Stimulated activated CD8-positive, alpha-beta memory T cell treated with anti-CD3 and anti-CD28 coated beads, Interleukin-15, amount 100 ng/mL, for 48 hours (primary cell): ENCODE measurements at places on chromosomes 6 and 20.

DNA sequence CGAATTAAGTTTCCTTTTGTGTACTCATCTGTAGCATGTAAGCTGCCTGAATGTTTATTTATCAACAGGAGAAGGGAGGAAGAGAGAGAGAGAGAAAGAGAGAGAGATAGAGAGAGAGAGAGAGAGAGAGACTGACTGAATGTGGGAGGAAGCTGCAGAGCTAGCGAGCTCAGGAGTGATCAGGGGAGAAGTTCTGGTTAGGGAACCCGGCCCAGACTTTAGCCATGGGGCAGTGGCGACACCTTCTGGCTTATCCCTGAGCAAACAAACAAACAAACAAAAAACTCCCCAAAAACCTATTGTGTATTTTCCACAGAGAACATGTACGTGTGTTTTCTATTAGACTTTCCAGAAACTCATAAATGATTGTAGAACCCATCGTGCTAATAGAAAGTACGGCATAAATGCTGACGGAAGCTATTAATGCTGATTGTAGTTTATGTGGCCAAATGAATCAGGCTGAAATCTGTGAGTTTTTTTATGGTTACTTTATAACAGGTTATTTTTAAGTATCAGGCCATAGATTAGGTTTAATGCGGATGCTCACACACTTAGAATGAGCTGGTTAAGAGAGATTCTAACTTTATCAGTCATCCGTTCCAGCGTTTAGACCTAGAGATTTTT lies 92.8 kb downstream of the CLIC5 start:
- DNase-seq, result peak; percentile 37

GRCh38 chr20:44056010-44056698 lies 130.8 kb downstream of the JPH2 start:
- DNase-seq, result no peak

- no peak for DNase-seq
These were observed 47.7 kb downstream of the AKAP7 start for GRCh38 chr6:131182991-131183425.

DNA sequence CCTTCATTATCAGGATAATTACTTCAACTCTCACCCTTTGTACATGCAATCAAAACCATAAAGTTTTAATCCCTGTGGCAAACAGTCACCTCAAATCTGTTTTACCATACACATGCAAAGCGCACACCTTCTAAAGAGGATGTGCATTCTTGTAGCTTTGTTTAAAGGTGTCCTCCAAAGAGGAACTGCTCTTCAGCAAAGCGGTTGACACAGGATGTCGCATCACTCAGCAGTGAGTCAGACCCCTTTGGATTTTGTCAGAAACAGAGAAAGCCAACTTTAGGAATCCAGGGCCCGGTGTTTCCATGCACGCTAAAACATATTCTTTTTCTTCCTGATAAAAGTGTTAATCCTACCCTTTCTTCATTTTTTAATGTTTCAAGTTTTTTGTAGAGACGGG lies 268.3 kb upstream of the ARID1B start:
- no peak for DNase-seq

DNA sequence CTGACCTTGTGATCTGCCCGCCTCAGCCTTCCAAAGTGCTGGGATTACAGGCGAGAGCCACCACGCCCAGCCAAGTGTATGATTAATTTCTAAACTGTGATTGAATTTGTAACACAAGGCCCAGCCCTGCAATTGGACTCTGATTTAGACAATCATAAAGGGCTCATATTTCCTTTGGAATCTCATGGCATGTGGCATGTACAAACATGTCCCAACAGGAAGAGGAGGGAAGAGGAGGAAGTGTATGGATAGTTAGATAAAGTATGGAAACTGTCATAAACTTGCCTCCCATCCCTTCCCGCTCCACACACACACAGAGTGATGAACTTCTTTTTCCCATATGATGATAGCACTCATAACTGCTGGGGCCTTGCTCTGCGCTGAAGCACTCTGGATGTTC lies 27.2 kb upstream of the QKI start:
- DNase-seq, result no peak

- DNase-seq, result no peak
These were observed 615.0 kb downstream of the C6orf118 start for GRCh38 chr6:164694386-164694785.

DNA sequence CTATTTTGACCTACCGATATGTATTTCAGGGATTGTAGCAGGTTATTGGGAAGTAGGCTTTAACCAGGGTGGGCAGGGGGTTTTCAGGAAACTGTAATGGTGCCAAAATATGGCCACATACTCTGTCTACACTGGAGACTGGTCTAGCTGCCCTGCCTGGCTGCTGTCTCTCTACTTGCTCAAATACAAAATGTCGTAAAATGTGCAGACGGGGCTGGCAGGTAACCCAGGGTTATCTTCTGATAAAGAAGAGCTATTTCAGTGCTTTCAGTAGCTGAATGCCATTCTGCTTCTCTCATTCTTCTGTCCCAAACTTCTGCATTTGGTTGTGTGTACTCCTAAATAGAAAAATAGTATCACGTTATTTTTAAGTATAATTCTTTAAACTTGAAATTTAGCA lies 616.2 kb downstream of the EPM2A start:
- no peak for DNase-seq

DNA sequence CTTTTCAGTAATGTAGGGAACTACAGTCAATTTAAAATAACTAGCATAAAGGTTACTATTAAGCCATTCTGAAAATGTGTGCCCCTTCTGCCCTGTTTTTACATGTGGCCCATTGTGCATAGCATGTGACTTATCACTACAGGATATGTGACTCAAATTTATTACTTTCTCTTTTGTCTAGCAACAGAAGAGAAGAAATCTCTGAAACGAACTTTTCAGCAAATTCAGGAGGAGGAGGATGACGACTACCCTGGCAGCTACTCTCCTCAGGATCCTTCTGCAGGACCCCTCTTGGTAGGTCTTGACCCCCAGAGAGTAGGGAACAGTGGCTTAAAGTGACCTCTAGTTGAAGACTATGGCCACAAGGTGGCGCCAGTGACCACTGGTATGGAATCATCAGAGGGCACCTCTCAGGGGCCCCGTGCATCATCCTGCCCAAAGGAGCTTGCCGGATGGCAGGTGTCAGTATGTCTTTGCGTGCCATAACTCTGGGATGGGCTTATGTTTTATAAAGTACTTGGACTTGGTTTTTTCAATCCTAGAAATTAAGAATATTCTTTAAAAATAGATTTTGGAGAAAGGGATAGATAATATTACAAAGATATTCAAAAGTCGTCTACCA lies 23.9 kb downstream of the RPRD1B start:
- peak; percentile 41 for DNase-seq

DNA sequence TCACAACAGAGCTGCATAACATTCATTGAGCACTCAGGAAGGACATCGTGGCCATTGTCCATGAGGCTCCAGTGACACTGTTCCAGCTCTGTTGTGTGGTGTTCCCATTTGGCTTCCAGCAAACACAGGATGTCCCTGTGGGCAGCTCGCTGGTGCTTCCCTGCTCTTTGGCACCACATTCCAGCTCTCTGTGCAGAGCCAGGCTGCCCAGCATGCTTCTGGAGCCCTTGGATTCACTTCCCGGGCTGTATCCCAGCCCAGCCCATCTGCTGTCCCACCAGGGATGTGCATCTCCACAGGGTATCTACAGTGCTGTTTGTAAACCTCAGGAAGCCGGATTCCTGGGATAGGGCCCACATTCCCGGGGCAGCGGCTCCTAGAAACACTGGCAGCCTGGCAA lies 57.2 kb downstream of the CTCFL start:
- no peak for DNase-seq

DNA sequence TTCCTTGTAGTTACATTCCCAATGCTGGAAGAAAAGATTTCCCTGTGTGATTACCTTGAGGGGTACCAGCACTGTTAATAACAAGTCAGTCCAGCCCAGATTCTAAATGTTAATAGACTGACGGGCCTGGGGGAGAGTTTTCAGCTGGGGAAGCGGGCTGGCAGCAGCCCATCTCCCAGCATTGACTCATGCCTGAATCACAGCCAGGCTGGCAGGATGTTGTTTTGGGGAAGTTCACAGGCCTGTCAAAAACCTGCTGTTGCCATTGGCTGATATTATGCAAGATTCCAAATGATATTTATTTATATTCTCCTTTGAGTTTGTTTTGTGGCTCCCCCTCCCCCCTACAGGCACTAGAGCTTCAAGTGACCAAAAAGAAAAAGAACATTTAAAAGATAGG lies 213.9 kb upstream of the CNR1 start:
- no peak for DNase-seq

DNA sequence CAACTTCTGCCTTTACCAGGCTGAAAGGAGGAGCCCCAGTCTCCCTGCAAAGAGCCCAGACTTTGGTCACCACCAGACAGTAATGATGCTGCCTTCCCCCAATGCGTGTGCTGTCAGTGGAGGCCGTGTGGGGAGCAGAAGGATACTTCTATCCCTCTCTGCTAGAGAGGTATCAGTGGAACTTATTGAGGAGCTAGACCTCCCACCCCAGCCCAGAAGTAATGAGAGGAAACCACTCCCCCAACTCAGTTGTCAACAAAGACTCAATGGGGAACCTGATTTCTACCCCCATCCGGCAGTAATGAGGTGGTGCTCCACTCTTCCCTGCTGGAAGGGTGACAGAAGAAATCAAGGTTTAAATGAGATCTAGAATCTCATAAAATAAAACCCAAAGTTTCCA lies 4.4 kb upstream of the WFDC8 start:
- DNase-seq, result no peak

- no peak for DNase-seq
These were observed 254.4 kb upstream of the JAG1 start for GRCh38 chr20:10927936-10928840.

DNA sequence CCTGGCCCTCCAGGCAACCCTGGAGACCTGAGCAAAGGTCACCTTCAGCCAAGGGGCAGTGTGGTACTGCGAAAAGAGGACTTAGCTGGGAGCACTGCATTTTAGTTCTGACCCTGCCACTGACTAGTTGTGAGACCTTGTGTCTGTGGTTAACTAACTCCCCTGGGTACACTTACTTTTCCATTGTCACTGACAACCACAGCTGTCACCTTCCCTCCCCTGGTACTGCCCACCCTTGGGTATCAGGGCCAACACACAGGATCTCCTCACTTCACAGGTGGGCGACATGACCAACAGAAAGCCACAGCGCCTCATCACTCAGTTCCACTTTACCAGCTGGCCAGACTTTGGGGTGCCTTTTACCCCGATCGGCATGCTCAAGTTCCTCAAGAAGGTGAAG lies 21.6 kb upstream of the GNRH2 start:
- DNase-seq, result no peak

GRCh38 chr6:30325873-30326525 lies 728 bp upstream of the TRIM39 start:
- peak; percentile 63 for DNase-seq

DNA sequence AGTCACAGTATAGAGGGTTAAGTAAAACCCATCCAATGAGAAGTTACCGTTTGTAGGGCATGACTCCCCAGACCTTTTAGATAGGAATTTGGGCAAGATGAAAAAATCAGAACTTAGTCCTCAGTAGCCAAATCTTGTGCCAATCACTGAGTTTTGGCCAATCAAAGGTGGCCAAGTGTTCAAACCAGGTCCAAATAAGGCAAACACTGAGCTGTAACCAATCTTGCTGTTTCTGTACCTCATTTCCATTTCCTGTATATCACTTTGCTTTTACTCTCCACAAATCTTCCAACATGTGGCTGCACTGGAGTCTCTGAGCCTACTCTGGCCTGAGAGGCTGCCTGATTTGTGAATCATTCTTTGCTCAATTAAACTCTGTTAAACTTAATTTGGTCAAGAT lies 81.8 kb upstream of the GPR6 start:
- DNase-seq, result no peak

DNA sequence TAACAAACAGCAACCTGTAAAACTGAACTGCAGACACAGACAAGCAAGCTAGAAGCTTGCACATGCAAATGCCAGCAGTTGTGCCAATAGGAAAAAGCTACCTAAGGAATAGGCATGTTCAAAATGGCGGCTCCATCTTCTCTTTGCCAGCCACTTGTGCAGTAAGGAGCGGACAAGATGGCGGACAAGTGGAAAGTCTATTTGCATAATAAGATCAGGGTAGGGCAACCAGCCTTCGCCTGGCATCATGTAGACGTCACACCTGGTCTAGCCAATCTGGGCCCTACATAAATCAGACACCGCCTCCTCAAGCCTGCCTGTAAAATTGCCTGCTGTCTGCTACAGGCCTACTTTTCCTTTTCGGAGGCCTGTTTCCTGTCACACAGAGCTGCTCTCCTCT lies 18.0 kb downstream of the C6orf52 start:
- DNase-seq, result no peak

DNA sequence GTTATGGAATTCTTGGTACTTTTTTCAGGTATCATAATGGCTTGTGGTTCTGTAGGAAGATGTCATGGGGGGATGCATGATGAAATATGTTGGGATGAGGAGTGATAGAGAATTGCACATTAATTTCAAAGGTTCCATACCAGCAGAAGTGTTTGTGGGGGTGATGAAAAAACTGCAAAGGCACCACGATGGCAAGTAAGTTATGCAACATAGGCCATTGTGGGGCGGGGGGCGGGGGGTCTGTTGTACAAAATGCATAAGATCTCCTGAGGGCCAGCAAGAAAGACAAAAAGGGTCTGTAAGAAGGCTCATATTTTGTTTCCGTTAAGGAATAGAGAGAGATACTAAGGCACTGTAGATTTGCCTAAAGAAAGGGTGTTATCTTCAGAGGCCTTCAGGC lies 26.2 kb downstream of the PLEKHG1 start:
- no peak for DNase-seq

DNA sequence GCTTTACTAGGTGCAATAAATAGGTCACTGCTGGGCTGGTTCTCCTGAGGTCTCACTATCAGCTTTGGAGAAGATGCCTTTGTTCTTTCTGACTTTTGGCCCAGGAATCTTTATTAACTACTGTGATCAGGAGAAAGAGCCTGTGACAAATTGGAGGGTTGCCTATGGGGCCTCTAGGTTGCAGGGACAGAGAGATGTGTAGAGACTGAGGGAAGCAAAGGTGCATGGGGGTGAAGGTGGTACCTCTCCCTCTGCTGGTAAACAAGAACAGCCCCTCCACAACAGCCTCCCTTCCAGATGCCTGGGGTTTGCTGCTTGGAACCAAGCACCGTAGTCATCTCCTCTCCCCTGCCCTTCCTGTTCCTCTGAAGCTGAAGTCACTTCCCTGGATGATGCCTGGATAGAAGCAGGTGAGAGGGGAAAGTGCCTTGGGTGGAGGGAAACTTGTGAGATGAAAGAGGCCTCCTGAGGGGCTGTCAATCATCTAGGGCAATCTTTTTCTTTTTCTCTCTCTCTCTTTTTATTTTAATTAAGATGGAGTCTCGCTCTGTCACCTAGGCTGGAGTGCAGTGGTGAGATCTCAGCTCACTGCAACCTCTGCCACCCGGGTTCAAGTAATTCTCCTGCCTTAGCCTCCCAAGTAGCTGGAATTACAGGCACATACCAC lies 57.4 kb upstream of the DUSP22 start:
- DNase-seq, result no peak

- DNase-seq, result no peak
These were observed 59.2 kb downstream of the TNFAIP3 start for GRCh38 chr6:137926207-137926731.

DNA sequence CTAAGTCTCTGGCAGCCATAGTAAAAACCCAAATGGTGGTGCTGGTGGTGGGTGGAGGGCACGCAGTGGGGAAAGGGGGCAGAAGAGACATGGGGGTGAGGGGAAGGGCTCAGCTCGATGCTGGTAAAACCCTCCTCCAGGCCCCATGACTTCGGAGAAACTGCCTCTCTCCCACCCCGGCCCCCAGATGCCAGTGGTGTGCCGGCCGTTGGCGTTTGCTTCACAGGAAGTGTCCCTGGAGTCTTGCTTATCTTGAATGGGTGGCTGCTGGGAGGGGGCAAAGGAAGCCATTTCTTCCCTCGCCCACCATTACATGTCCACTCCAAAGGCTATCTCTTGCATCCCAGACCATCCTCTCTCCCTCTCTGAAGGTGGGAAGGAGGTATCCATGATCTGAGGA lies 25.4 kb downstream of the VEGFA start:
- DNase-seq, result no peak

GRCh38 chr6:161507375-161507774 lies 233.5 kb upstream of the AGPAT4 start:
- DNase-seq, result no peak
